ENCODE measurements at places on chromosomes 2 and 18.

DNA sequence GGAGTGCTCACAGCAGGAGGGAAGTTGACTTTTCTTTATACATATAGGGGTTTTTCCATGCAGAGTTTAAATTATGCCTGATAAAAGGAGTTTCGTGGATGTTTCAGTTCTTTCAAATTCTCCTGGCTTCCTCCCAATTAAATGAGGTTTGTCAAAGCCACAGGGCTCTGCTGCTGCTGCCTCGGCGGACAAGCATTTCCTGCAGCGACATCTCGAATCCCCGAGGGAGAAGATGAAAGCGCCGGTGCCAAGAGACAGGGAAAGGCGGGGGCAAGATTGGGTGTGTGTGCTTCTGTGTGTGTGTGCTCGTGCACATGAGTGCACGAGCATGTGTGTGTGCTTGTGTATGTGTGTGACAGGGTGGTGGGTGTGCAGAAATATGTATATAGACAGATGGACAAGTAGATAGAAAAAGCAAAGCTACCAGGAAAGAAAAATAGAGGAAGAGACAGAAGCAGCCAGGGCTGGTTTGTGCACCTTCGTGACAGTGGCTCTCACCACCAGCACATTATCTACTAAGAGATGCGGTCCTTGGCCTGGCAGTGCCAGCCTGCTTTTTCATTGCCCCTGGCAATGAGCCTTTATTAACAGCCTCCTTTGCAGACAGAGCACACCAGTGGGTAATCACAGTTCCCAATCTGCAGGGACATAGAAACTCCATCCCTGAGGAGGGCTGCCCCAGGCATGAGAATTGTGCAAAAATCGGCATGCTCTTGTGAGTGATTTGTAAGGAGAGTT is 76.2 kb downstream of the CDK15 start:
- DNase-seq: no peak

GRCh38 chr2:145464866-145465265 is 944.9 kb upstream of the ZEB2 start:
- no peak for DNase-seq

DNA sequence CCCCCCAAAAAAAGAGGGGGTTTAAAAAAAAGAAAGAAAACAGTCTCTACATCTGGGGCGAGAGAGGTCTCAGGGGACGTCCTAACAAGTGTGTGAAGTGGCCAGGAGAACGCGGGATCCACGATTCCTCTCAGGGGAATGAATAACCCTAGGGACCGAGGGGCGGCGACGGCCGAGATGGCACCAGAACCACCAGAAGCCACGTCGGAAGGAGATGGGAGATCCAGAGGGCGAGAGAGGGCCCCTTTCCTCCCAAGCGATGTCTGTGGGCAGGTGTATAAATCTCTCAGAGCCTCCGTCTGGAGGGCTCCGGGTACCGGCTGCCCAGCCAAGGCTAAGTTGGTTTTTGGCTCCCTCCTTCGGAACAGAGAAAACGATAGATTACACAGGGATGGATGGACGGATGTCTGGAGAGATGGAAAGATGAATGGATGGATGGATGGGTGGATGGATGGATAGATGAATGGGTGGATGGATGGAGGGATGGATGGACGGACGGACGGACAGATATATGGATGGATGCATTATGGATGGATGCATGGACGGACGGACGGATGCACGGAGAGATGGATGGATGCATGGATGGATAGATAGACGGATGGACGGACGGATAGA is 1.7 kb downstream of the EPHA4 start:
- no peak for DNase-seq

- no peak for DNase-seq
Measured at GRCh38 chr2:101310090-101310833, 1.8 kb upstream of the RNF149 start.

DNA sequence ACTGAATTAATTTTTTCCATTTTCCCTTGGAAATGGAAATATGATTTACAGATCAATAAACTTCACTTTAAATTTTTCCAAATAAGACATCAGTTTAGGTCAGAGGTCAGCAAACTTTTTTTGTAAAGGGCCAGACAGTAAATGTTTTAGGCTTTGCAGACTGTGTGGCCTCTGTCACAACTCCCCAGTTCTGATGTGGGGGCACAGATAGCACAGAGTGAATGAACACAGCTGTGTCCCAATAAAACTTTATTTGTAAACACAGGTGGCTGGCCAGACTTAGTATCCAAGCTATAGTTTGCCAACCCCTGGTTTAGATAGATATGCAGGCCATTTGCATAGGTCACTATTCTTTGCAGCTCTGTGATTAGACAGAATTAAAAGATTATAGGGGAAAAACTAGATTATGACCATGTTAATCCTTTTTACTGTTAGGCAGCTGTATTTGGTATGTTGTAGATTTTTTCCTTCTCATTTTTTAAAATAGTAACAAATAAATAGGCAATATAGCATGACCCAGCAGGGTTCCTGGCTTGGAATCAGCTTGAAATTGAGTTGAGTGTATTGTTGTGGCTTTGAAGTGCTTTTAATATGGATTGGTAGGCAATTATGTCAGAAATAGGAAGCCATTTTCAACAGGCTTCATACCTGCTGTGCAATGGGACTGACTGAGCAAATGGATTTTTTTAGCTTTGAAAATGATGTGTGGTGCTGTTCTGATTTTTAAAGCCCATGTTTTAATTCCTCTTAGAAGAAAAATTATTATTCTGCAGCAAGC is 59.7 kb downstream of the WDSUB1 start:
- no peak for DNase-seq

DNA sequence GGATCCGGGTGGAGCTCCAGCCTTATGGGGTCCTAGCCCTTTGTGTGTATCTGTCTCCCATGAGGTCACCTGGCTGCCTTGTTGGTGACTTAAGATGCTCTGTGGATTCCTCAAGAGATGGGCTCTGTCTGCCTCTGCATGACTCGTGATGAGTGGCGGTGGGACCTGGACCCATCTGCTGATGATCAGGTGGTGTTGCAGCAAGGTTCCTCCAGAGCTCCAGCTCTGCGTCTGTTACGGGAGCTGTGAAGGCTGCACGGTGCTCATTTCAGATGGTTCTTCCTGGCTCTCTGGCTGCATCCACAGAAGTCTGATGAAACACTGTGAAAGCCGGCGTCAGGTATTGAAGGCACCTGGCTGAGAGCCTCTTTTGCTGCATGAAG is 2.4 kb downstream of the AGAP1 start:
- no peak for DNase-seq

DNA sequence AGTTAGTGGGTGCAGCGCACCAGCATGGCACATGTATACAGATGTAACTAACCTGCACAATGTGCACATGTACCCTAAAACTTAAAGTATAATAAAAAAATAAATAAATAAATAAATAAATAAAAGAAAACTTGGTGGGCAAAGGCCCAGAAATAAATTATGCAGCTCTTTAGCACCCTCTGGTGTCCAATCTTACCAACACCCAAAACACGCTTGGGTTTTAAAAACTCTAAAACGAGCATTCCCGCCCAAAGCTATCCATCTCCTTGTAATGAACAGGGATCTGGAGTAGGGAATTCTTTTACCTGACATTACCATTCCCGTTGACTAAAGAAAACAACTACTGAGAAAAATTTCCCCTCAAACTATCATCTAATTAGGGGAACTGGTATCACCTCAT is 2005.9 kb upstream of the CELF4 start:
- DNase-seq: no peak

All from GM18507 (cell line).